Glomerular endothelial cell (primary cell): ENCODE measurements at places on chromosomes 2 and 18. TPM values are rescaled to one million over a fixed set of nuclear protein-coding genes. Genes with fewer than 3 reads are reported as not detected.

Gene AOX1
- total RNA-seq: 3.8 and 6.3 TPM in 2 replicates

Gene ROCK1
- 25.3 and 41.9 TPM in 2 replicates for total RNA-seq

Gene APLF
- total RNA-seq: 2.4 and 3.3 TPM in 2 replicates

Gene G6PC2
- total RNA-seq: not detected in 2 replicates

Gene TNFAIP6
- 0.82 TPM in 1 of 2 replicates, not detected in the other for total RNA-seq

Gene HNRNPA3
- total RNA-seq: 45.2 and 68.0 TPM in 2 replicates

Gene DSG4
- not detected in 2 replicates for total RNA-seq

Gene TMEM247
- total RNA-seq: not detected in 2 replicates

Gene EPB41L5
- total RNA-seq: 12.2 and 17.3 TPM in 2 replicates

Gene HOXD10
- 1.3 and 2.0 TPM in 2 replicates for total RNA-seq

Gene FOXD4L1
- total RNA-seq: 0.05 TPM in 1 of 2 replicates, not detected in the other

Gene CTNNA2
- not detected in 2 replicates for total RNA-seq

Gene TOGARAM2
- total RNA-seq: not detected in 2 replicates

Gene SCN1A
- not detected in 2 replicates for total RNA-seq

Gene ASB18
- not detected in 2 replicates for total RNA-seq

Gene LCT
- under 0.01 TPM in 1 of 2 replicates, not detected in the other for total RNA-seq

Gene HOXD3
- total RNA-seq: 5.3 and 7.2 TPM in 2 replicates
